ENCODE measurements at places on chromosomes 4 and X. TPM values are rescaled to one million over a fixed set of nuclear protein-coding genes. Genes with fewer than 3 reads are reported as not detected.

ETDA gene
- total RNA-seq: not detected

EXOC1L gene
- total RNA-seq: not detected

PABPC1L2A gene
- total RNA-seq: not detected

DNA sequence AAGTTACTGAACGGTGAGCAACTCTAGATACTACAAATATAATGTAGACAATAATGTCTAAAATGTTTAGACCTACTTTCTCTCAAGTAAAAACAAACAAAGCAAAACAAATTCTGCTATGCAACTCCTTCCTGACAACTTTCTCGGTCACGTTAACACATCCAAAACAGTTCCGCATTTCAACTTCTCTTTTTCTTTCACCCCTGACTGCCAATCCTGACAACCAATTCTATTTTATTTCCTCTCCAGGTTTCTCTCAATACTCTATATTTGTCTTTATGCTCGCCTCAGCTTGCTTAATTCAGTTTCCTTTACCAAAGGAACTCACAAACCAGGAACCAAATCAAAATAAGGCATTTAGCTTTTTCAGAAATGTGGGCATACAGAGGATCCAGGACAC, 513.0 kb downstream of the FSTL5 start:
- DNase-seq: no peak
- H3K27ac ChIP-seq: no peak overlapping the region
- H3K4me1 ChIP-seq: no peaks in the 10 kb centered on the region
- no peaks in the 10 kb centered on the region for H3K36me3 ChIP-seq
- H3K27me3 ChIP-seq: no peaks in the 10 kb centered on the region
- H3K4me3 ChIP-seq: no peak overlapping the region

RHOXF2 gene
- not detected for total RNA-seq

SLC4A4 gene
- 8.1 TPM for total RNA-seq

GRCh38 chr4:159103384-159103990, 608 bp downstream of the RAPGEF2 start:
- DNase-seq: peak; percentile 63
- H3K4me1 ChIP-seq: peaks cover 30% of the 10 kb centered on the region
- peaks cover 6% of the 10 kb centered on the region for H3K27me3 ChIP-seq
- H3K27ac ChIP-seq: peak overlapping the region; percentile 72
- no peaks in the 10 kb centered on the region for H3K36me3 ChIP-seq

DNA sequence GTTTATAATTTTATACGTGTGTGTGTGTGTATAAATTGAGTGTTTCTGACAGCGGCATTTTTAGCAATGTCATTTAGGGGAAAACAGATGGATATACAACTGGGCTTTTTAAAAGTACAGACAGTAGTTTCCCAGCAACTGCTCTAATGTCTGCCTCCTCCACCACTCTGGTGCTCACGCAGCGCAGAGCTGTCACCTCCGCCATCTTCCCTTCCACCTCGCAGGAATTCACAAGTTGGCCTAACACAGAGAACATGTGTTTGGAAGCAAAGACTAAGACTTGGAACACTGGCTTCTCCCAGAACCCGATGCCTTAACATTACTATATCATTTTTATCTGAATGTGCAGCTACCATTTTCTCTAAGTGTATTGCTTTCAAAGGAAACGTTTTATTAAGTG, 158.3 kb upstream of the FSTL5 start:
- no peak overlapping the region for H3K27ac ChIP-seq
- H3K4me3 ChIP-seq: no peak overlapping the region
- DNase-seq: no peak
- no peaks in the 10 kb centered on the region for H3K27me3 ChIP-seq
- no peaks in the 10 kb centered on the region for H3K4me1 ChIP-seq

- no peaks in the 10 kb centered on the region for H3K4me1 ChIP-seq
- no peak overlapping the region for H3K27ac ChIP-seq
- no peak overlapping the region for H3K4me3 ChIP-seq
- no peak for DNase-seq
- H3K27me3 ChIP-seq: no peaks in the 10 kb centered on the region
Observed at GRCh38 chr4:79399076-79399475, 9.0 kb downstream of the GK2 start.

- peak; percentile 92 for DNase-seq
- peaks cover 10% of the 10 kb centered on the region for H3K4me1 ChIP-seq
- H3K36me3 ChIP-seq: no peaks in the 10 kb centered on the region
- H3K27me3 ChIP-seq: no peaks in the 10 kb centered on the region
- peak overlapping the region; percentile 13 for H3K27ac ChIP-seq
Observed at GRCh38 chr4:185112104-185112503, 31.0 kb upstream of the SLC25A4 start.

DNA sequence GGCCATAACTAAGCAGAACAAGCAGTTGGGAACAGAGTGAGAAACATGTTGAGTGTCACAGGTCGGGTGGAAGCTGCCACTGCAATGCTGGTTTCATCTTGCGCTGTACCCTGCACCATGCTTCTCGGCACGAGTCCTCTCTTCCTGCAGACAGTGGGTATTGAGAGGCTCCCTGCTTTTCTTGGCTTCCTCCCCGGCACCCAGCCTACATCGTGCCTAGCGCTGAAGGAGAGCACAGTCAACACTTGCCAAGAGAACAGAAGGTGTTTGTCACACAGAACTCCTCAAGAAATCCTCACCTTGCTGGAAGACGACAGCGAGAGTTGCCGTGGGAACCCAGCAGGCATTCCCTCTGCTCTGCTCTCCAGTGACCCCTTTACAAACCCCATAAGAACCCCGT, 53.6 kb downstream of the EVC2 start:
- H3K27ac ChIP-seq: no peak overlapping the region
- H3K27me3 ChIP-seq: no peaks in the 10 kb centered on the region
- H3K4me1 ChIP-seq: no peaks in the 10 kb centered on the region
- H3K36me3 ChIP-seq: peaks cover 6% of the 10 kb centered on the region
- H3K4me3 ChIP-seq: no peak overlapping the region

GRCh38 chr4:40731792-40732245, 17.9 kb upstream of the NSUN7 start:
- no peak overlapping the region for H3K4me3 ChIP-seq
- no peak for DNase-seq
- H3K4me1 ChIP-seq: no peaks in the 10 kb centered on the region
- H3K27me3 ChIP-seq: no peaks in the 10 kb centered on the region
- H3K27ac ChIP-seq: no peak overlapping the region

DNA sequence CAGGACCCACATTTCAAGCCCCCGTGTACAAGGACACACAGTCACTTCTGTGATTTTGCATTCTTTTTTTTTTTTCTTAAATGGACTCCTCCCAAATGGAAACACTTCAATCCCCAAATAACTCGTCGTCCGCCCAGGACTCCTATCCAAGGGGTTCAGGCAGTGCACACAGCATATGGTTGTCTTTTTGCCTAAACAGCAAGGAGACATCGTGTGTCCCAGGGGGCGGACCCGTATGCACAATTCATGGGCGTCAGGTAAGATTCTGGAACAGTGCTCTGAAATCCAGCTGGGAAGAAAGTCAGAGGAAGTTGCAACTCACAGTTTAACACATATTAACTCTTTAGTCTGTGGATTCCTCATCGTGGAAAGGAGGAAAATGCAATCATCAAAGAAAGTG, 231.3 kb downstream of the SHOX start:
- no peak overlapping the region for H3K4me3 ChIP-seq
- no peaks in the 10 kb centered on the region for H3K4me1 ChIP-seq
- no peaks in the 10 kb centered on the region for H3K36me3 ChIP-seq
- no peak for DNase-seq

DNA sequence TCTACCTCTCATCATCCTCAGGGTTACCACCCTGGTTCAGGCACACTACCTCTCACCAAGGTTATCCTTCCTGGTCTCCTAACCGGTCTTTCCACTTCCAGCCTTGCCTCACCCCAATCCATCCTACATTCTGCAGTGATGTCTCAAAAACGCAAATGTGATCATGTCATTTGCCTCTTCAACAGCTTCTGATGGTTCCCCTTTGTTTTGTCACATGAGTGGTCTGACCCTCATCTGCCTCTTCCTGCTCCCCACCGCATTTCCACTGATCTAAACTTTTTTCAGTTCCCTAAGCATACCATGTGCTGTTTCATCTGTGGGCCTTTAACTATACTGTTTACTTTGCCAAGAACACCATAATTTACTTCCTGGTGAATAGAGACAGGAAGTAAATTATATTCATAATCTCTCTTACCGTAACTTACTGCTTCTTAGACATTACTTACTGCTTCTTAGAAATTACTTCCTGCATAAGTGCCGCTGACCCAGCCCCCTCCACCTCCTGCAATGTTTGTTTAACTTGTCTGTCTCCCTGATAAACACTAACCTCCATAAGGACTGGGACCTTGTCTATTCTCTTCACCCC, 27.1 kb upstream of the NSUN7 start:
- H3K36me3 ChIP-seq: no peaks in the 10 kb centered on the region
- no peaks in the 10 kb centered on the region for H3K27me3 ChIP-seq
- no peak overlapping the region for H3K27ac ChIP-seq
- no peak for DNase-seq
- H3K4me1 ChIP-seq: no peaks in the 10 kb centered on the region

DNA sequence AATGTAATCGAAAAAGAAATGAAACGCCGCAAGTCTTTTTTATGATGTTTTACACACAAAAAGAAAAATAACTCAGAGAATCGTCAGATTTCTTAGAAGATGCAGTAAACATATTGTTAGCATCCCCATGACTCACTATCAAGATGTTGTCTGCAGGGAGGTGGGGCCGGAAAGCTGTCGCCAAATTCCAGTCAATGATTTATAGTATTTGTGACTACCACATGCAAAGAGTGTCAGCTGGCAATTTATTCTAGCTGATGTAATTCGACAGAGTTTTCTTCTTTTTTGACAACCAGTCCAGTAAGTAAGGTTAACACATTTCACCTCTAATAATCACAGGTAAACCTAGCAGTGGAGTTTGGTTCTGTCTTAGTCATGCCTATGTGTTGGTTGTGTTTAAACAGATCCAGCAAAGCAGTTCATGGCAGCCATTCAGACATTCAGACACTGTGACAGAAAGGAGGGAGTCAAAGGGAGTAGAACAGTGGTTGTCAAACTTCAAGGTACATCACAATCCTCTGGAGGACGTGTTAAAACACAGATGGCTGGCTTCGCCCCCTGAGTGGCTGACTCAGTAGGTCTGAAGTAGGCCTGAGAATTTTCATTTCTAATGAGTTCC, 19.8 kb upstream of the PPP1R2C start:
- peak; percentile 23 for DNase-seq
- no peaks in the 10 kb centered on the region for H3K27me3 ChIP-seq
- no peak overlapping the region for H3K27ac ChIP-seq
- no peak overlapping the region for H3K4me3 ChIP-seq

DNA sequence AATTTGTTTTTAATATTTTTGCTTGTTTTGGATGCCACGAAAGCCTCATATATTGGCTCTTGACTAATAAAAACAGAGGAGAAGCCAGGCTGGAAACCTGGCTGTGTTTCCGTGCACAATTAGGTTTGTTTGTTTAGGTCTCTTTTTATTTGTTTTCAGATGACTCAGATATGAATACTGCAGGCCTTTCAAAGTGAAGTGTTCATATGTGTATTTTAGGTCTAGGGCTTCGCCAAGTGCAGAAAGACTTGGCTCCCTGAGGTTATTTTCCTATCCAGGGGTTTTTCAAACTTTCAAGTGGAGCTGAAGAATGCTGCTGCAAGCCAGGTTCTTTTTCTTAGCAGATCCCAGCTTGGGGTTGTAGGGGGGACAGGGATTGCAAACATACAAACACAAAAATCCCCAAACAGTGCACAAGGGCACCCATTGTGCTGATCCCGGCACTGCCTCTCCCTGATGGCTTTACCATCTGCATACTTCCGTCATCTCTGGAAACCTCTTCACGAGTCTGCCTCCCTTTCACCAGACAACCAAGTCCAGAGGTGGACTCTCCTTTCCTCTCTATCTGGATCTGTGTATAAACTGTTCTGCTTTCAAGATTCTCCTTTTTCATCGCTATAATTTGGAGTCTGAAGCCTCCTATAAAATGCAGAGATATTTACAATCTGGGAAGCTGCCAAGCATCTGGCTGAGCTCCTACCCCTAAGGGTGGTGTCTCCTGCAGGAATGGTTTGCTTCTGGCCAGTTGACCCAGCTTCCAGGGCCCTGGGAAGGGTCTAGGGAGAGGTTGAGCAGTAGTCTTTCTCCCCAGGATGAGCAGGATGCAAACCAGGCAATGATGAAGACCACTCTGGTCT, 108.6 kb downstream of the SMIM20 start:
- peak overlapping the region; percentile 52 for H3K4me3 ChIP-seq
- H3K4me1 ChIP-seq: peaks cover 43% of the 10 kb centered on the region

- H3K36me3 ChIP-seq: no peaks in the 10 kb centered on the region
- H3K27me3 ChIP-seq: no peaks in the 10 kb centered on the region
- no peak overlapping the region for H3K27ac ChIP-seq
- H3K4me3 ChIP-seq: no peak overlapping the region
- H3K4me1 ChIP-seq: peaks cover 28% of the 10 kb centered on the region
Observed at GRCh38 chr4:154044742-154045485, 256.0 kb upstream of the SFRP2 start.

DNA sequence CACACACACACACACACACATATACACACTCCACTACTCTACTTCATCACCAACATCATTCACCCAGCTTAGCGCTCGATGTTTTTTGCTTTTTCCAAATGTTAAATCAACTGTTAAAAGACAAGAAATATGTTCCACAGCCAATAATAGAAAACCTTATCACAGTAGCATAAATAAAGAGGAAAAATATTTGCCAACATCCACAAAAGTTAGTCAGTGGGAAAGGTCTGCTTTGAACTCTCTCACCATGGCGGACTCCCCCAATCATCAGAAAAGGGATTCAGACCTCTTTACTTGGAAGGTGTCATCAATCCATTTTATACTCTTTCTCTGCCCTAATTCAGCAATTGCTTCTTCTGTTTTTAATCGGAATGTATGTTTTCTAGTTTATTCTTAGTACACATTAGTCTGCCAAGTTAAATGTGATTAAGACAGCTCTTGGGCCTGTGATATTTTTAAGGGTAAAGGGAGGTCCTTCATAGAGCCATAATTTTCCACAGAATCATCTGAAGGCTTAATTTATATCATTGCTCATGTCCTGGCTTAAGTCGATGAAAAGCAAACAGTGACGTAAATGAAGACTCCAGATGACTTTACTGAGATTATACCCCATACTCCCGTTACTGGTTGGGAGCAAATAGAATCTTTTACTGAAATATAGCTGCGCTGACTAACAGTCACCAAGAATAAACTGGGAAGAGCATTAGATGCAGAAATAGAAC, 29.7 kb upstream of the LGI2 start:
- peaks cover 19% of the 10 kb centered on the region for H3K27me3 ChIP-seq
- no peak overlapping the region for H3K4me3 ChIP-seq
- no peak overlapping the region for H3K27ac ChIP-seq
- no peak for DNase-seq
